T-helper 17 cell (primary cell): ENCODE measurements at places on chromosomes 3 and 15.

- no peak for DNase-seq
Measured at GRCh38 chr3:95311272-95311671, 1248.4 kb downstream of the NSUN3 start.

- DNase-seq = no peak
Measured at GRCh38 chr3:63240381-63240902, 37.7 kb upstream of the SYNPR start.

- DNase-seq = no peak
Measured at GRCh38 chr15:59372352-59373211, at the start of gene MYO1E. Gene MYO1E, minus strand, starts transcription at chr15:59372871. Its CDS starts 371 bp downstream, at chr15:59372500.

DNA sequence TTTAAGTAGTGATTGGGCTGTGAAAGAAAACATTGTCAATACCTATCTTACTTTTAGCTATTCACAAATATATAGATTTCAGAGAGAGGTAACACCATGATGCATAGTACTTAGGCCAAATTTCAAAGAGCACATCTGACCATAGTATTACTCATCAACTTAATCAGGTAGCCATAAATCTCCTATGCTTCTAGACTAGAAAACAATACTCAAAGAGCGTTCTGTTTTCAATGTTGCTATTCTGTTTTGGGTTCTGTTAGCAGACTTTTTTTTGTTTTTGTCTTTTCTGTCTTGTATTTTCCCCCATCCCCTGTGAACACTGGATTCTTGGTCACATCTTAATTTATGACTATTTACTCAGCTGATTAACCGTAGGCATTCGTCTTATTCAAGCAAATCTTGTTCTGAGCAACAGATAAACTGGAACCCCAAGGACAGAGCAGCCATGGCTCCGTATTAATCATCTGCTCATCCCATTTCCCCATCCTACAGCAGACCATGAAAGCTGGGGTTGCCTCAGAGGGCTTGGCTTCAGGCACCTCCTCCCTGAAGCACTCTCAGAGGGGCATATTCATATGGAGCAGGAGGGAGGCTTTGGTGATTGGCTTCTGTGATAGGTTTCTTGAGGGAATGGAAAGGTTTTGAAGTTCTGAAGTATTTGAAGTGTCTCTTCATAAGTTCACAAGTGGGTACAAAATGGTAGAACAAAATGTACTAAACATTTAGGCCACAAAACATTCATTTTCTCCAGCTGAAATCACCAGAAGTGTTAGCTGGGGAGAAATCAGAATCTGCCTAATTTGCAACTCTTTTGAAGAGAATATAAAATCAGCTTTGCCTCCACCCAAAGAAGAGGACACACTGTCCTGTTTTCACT lies 105.3 kb downstream of the TNIK start:
- no peak for DNase-seq

DNA sequence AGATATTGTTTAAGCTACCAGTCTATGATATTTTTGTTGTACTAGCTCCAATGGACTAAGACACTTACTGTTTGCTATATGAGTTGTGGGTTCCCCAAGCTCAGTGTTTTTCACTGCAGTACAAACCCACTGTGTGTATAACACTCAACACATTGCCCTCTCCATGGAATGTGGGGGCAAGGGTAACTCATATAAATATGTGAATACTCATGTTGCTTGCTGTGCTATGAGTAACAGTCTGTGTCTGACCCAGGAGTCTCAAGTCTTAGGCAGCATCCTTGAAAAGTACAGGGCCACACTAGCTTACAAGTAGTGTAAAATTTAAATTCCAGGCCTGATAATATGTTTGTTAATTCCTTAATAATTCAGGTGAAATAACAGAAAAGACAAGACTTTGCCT lies 22.5 kb upstream of the CNTN3 start:
- DNase-seq = no peak

GRCh38 chr3:115789481-115789880 lies 166.2 kb downstream of the GAP43 start:
- no peak for DNase-seq

DNA sequence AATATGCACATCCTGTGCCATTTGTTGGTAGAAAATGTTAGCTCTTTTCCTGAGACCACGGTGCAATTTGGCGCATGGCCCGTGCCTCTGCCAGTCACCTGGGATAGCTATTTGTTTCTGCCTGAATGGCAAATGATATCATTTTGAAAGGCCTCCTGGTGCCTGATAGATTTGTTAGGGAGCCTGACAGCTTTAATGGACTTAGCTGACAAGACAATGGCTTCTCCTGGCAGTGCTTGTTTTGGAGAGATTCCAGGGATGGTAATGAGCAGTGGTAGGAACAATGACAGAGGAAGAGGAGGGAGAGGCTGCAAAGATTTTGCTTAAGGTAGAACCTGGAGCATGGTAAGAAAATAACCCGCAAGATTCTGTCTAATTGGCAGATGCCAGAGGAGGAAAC lies 268.5 kb downstream of the CLSTN2 start:
- no peak for DNase-seq

DNA sequence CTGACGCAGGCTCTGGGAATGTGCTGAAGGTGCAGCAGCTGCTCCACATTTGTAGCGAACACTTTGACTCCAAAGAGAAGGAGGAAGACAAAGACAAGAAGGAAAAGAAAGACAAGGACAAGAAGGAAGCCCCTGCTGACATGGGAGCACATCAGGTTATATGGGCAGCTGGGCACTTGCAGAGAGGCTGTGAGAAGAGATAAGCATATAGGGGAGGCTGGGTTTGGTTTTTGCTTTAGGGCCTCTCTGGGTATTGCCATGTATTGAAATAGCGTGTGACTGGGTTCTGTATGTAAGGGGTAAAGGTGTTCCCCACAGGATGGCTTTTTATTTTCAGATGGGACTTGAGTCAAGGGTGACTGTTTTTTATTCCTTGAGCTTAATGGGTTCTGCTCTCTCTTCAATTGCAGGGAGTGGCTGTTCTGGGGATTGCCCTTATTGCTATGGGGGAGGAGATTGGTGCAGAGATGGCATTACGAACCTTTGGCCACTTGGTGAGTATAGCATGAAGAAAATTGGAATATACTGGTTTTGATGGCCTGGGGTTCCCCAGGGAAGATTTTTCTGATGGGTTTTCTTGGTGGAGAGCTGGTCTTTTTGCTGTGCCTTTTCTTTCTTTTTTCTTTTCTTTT lies 7.4 kb downstream of the PSMD2 start:
- DNase-seq = no peak

GRCh38 chr3:4823986-4824925 lies 155.0 kb upstream of the BHLHE40 start:
- DNase-seq = no peak

GRCh38 chr15:89030311-89030710 lies 57.9 kb upstream of the ABHD2 start:
- no peak for DNase-seq

DNA sequence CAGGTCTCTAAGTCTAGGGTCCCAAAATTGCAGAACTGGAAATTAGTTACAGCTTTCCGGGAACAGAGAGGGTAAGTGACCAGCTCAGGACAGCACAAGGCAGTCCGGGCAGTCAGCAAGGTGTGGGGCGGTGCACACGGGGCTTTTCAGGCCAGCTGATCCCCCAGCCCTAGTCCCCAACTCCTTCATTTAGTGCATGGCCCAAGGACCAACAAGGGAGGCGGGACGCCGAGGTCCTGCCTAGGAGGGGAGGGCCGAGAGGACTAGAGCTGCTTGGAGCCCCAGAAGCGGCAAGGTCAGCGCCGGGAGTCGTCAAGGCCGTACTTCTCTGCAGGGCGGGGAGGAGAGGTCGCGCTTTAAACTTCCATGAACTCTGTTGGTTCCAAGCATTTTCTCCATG lies 2.0 kb upstream of the PDE8A start:
- no peak for DNase-seq

GRCh38 chr3:165716592-165716991 lies 120.6 kb downstream of the BCHE start:
- no peak for DNase-seq

GRCh38 chr3:134839990-134840389 lies 44.9 kb downstream of the EPHB1 start:
- no peak for DNase-seq

- no peak for DNase-seq
Measured at GRCh38 chr3:161231861-161232260, 10.8 kb downstream of the NMD3 start.

DNA sequence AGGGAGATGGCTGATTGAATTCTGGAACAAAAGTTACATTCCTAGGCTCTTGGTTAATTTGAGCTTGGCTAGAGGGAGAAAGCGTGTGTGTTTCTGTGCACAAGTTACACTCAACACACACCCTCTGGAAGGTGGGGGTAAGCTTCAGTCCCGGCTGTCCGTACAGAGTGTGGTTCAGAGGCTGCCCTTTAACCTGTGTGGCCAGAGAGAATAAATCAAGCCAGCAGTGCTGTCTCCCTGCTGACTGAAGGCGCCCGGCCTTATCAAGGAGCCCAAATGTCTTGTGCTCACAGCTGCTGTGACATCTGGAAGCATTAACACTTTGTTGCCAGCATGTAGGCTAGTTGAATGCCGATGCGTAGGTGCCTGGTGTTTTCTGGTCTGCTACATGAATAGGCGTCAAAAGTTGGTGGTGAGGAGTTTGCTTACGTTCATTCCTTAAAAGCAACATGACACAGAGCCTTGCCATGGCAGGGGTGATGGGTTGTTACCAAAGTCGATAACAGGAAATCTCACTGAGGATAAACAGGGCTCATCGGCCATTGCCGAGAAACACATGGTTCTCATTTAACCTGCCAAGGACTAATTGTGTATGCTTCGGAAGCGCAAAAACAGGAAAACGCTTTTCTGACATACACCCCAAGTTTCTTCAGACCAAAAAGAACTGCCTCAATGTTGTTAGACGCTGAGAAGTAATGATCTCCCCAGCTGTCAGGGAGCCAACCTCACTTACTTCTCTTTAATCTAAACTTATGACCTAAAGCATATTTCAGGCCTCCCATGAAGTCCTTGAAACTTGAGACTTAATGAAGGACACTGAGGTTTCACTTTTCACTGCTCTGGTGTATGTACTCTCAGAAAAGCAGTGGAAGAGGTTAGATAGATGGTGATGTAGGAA lies 95.8 kb upstream of the CTDSPL start:
- DNase-seq = no peak

GRCh38 chr3:15983693-15984092 lies 185.9 kb upstream of the ANKRD28 start:
- DNase-seq = no peak

- no peak for DNase-seq
Measured at GRCh38 chr15:25877681-25878080, 14.6 kb upstream of the ATP10A start.

- DNase-seq = no peak
Measured at GRCh38 chr3:197428117-197428801, 127.5 kb downstream of the BDH1 start.

- no peak for DNase-seq
Measured at GRCh38 chr3:38226273-38226672, 39.3 kb upstream of the SLC22A13 start.

DNA sequence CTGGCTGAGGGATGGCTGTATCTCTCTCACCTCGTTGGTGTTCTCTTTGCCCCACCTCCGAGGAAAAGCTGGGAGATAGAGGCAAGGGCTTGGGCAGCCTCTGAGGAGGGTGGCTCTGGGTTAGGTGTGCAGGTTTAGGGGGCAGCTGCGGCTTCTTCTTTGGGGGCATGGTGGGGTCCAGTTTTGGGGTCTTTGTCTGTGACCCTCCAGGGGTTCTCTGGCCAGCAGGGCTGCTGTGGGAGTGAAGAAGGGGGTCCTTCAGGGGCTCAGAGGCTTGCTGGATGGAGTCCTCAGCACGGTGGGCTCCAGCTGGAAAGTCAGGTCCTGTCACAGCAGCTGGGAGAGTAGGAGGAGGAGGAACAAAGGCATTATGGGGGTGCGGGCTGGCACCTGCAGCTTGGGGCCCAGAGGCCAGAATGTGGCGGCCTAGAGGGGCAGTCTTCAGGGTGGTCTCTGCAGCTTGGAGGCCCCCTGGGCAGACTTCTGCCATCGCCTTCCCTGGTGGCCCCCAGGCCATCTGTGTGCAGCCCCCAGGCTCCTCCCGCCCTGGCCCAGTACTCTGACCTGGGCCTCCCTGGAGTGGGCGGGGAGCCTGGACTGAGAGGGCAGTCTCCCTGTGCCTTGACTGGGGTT lies 7.0 kb downstream of the XIRP1 start:
- DNase-seq = no peak

DNA sequence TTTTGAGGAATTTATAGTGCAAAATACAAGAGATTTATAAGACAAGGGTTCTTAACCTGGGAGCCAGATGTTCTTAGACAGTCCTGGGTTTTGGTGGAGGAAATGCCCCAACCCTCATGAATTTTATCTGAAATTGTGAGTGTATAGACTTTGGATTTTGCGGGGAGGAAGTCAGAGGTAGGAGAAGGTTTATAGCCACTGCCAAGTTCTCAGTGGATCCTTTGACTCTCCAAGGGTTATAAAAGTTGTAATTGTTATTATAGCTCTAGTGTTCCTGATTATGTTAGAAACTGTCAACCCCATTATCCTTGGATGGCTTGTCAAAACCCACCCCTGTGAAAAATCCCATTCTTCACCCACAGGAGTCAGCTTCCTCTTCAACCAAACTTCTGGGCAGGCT lies 183.6 kb downstream of the LRTM1 start:
- no peak for DNase-seq

DNA sequence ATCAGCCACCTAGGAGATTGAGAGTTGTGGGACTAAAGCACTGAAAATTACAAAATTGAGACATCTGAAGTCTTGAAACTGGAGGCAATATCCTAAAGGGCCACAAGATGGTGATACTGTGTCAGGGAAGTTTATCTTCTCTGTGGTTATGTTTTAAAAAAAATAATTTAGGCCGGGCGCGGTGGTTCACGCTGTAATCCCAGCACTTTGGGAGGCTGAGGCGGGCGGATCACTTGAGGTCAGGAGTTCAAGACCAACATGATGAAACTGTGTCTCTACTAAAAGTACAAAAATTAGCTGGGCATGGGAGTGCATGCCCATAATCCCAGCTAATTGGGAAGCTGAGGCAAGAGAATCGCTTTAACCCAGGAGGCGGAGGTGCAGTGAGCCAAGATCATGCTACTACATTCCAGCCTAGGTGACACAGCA lies 17.9 kb upstream of the NIT2 start:
- DNase-seq = no peak

GRCh38 chr15:27480141-27480530 lies 509.2 kb downstream of the GABRG3 start:
- no peak for DNase-seq

DNA sequence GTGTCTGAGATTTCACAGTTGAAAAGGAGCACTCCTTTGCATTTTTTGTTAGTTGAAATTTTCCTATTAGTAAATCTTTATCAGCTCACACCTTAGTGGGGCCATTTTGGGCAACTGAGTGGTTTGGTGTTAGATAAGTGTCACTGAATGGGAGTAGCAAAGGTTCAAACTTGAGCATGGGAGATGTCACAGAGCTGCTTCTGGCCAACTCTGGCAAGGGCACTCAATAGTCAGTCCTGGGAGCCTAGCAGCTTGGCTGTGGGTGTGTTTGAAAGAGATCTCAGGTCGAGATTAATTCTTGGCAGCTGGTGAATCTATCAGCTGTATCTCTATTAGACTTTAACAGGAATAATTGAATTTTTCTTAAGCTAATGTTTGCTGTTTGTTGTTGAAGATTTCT lies 579.3 kb downstream of the EDEM1 start:
- no peak for DNase-seq

GRCh38 chr3:105866656-105867653 lies 1.9 kb downstream of the CBLB start:
- no peak for DNase-seq
